ENCODE measurements at places on chromosomes 3 and 15.
A peak's percentile ranks its signal among the peaks of the same experiment; 100 is the strongest.

- H3K27me3 ChIP-seq = no peaks in the 10 kb centered on the region
- H3K4me3 ChIP-seq = peak overlapping the region; percentile 83
- H3K27ac ChIP-seq = peak overlapping the region; percentile 64
- peak; percentile 68 for DNase-seq
- H3K36me3 ChIP-seq = peaks cover 6% of the 10 kb centered on the region
These were observed 2.4 kb downstream of the PML start for GRCh38 chr15:73996939-73997338.

- no peaks in the 10 kb centered on the region for H3K27me3 ChIP-seq
- peak; percentile 83 for DNase-seq
- H3K4me1 ChIP-seq = no peaks in the 10 kb centered on the region
- H3K4me3 ChIP-seq = no peak overlapping the region
- no peaks in the 10 kb centered on the region for H3K36me3 ChIP-seq
These were observed 35.2 kb downstream of the NCEH1 start for GRCh38 chr3:172675441-172676193.

DNA sequence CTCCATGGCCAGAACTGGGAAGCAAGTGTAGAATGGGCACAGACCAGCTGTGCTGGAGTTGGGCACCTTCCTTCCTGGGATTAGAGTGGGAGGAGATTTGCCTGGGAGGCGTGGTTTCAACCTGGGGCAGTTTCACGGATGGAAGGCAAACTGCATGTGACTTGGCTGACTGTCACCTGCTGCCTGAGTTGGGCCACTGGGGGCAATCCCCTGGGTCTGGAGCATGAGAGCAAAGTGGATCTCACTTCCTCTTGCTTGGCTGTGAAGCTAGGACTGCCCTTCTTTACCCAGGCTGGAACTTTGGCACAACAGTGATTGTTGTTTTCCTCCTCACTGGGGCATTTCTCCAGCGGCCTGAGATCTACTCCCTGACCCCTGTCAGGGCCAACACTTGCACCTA, 1247.0 kb upstream of the EPHA6 start:
- no peaks in the 10 kb centered on the region for H3K36me3 ChIP-seq
- no peak overlapping the region for H3K27ac ChIP-seq
- H3K4me3 ChIP-seq = no peak overlapping the region
- H3K4me1 ChIP-seq = no peaks in the 10 kb centered on the region

GRCh38 chr3:52834871-52835501, at the start of gene MUSTN1:
TSS of gene MUSTN1 (minus strand) at chr3:52835019. CDS start at chr3:52834948, 71 bp downstream.
- no peak within 1 kb of the TSS for H3K27ac ChIP-seq
- no peaks in the 10 kb centered on the region for H3K4me1 ChIP-seq
- no peaks in the 10 kb centered on the region for H3K27me3 ChIP-seq
- DNase-seq = no peak
- no peaks in the 10 kb centered on the region for H3K36me3 ChIP-seq

GRCh38 chr3:100782348-100782747, 73.1 kb downstream of the TFG start:
- H3K27ac ChIP-seq = no peak overlapping the region
- no peak overlapping the region for H3K4me3 ChIP-seq
- no peaks in the 10 kb centered on the region for H3K4me1 ChIP-seq
- no peaks in the 10 kb centered on the region for H3K36me3 ChIP-seq

Measured in Karpas-422 (cell line).